ENCODE measurements at places on chromosomes 7 and 10.

DNA sequence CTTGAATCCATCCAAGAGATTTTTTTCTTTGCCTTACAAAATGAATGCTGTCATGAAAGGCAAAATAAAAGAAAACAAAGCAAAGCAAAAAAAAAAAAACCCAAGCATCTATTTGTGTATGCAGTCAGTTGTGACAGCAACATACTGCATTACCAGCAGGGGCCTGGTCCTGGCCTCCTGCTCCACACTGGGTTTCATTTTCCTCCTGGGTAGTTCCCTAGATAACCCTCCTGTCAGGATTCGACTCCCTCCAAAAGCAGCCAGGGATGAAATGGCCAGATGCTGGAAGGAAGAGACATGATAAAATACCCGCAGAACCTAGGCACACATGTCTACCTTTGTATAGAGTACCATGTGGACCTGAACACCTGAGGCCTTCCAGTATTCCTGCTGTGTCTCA lies 148.6 kb downstream of the NRCAM start:
- no peak for DNase-seq

- DNase-seq, result no peak
Measured at GRCh38 chr10:12308736-12309375, 40.5 kb upstream of the CAMK1D start.

GRCh38 chr7:115722302-115722977 lies 308.1 kb downstream of the TFEC start:
- no peak for DNase-seq

- no peak for DNase-seq
Measured at GRCh38 chr10:79345241-79346011, 1.8 kb upstream of the PPIF start.

GRCh38 chr10:81192221-81192788 lies 654.6 kb downstream of the SH2D4B start:
- no peak for DNase-seq

GRCh38 chr10:49711481-49711880 lies 32.0 kb downstream of the C10orf53 start:
- DNase-seq, result no peak

GRCh38 chr10:105352827-105353226 lies 711.7 kb downstream of the SORCS3 start:
- DNase-seq, result no peak

GRCh38 chr7:70645279-70645678 lies 486.7 kb upstream of the GALNT17 start:
- no peak for DNase-seq

DNA sequence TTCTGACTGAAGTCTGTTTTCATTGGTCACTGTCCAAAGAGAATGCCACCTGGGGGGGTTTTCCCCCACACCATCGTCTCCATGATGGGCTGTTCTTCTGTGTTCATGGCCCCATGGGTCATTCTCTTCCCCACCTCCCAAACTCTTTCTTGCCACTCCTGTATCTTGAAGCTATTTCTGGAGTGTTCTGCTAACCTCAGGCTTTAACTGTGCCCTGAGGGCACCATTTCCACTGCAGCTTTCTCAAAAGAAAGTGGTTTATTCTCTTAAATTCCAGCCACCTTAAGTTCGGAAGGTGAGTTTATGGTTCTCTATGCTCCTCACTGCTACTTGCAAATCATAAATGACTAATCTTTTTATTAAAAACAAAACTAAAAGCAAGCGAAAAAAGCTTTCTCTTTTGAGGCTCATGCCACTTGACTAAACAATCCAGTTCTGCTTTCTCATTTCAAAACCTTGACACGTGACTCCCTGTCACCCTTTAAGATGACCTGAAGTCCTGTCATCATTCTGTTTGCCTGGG lies 7.4 kb upstream of the APBB1IP start:
- no peak for DNase-seq
